ENCODE measurements at places on chromosomes 4 and X. TPM values are rescaled to one million over a fixed set of nuclear protein-coding genes. Genes with fewer than 3 reads are reported as not detected.

- peaks cover 31% of the 10 kb centered on the region for H3K4me1 ChIP-seq
- peak overlapping the region; percentile 67 for H3K27ac ChIP-seq
- no peak overlapping the region for H3K4me3 ChIP-seq
- H3K36me3 ChIP-seq: no peaks in the 10 kb centered on the region
- no peaks in the 10 kb centered on the region for H3K27me3 ChIP-seq
Measured at GRCh38 chr4:113436360-113436759, 325.2 kb downstream of the CAMK2D start.

- no peaks in the 10 kb centered on the region for H3K27me3 ChIP-seq
- no peaks in the 10 kb centered on the region for H3K4me1 ChIP-seq
- H3K27ac ChIP-seq: no peak overlapping the region
- H3K36me3 ChIP-seq: no peaks in the 10 kb centered on the region
- DNase-seq: no peak
- H3K4me3 ChIP-seq: no peak overlapping the region
Measured at GRCh38 chr4:113588895-113589668, 172.5 kb downstream of the CAMK2D start.

GRCh38 chr4:1058198-1058996 lies 47.0 kb downstream of the FGFRL1 start:
- no peak overlapping the region for H3K27ac ChIP-seq
- no peak overlapping the region for H3K4me3 ChIP-seq
- H3K27me3 ChIP-seq: peaks cover 57% of the 10 kb centered on the region
- H3K36me3 ChIP-seq: no peaks in the 10 kb centered on the region

DNA sequence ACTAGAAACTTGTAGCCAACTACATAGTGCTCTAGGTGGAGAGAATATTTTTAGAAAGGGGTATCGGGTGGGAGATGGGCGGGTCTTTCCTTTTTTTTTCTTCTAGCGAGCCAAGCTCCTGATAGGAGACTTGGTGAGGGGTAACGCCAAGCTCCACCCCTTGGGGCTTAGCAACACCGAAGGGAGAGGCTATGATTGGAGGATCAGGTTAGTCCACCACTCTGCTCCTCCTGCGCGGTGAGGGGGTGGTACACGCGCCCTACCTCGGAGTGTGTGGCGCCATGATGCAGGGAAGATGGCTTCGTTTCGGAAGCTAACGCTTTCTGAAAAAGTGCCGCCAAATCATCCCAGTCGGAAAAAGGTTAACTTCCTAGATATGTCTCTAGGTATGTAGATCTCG lies at the start of gene LUZP4:
Gene LUZP4, plus strand, starts transcription at position 251 of the 400 bp plus-strand sequence. Its CDS starts 45 bp downstream, at position 296.
- H3K4me3 ChIP-seq: no peak within 1 kb of the TSS
- no peaks in the 10 kb centered on the region for H3K4me1 ChIP-seq
- no peaks in the 10 kb centered on the region for H3K27me3 ChIP-seq
- H3K27ac ChIP-seq: no peak within 1 kb of the TSS
- no peak for DNase-seq
- no peaks in the 10 kb centered on the region for H3K36me3 ChIP-seq

DMRTC1 gene
- total RNA-seq: not detected

HTN3 gene
- total RNA-seq: not detected

Data from suprapubic skin (tissue), 4 donors.